ENCODE measurements at places on chromosomes 2 and 18. TPM values are rescaled to one million over a fixed set of nuclear protein-coding genes. Genes with fewer than 3 reads are reported as not detected.

Gene RAB3GAP1
- total RNA-seq: 129 TPM

Gene CDK5R2
- total RNA-seq: not detected

GRCh38 chr2:171180229-171180930 lies 19.7 kb upstream of the TLK1 start:
- peak; percentile 78 for DNase-seq

DNA sequence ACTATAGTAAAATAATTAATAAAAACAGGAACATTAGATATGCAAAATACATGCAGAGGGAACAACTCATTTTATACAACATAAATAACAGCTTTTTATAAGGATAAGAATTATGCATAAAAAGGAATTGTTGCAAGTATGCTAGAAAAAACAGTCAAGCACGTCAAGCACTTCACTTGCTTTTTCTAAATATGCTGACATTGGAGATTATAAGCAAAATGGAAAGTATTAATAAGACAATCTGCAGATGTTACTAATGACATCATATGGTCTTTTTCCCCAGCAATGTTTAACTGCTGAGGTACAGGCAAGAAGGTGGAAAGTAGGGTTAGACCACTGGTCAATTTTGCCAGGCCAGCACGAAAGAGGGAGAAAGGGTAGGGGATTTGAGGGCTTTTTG lies 111.7 kb downstream of the HIBCH start:
- DNase-seq: no peak

- no peak for DNase-seq
Measured at GRCh38 chr18:7367336-7367735, 136.4 kb downstream of the LRRC30 start.
